ENCODE measurements at places on chromosomes 11 and 22.
A peak's percentile ranks its signal among the peaks of the same experiment; 100 is the strongest.

DNA sequence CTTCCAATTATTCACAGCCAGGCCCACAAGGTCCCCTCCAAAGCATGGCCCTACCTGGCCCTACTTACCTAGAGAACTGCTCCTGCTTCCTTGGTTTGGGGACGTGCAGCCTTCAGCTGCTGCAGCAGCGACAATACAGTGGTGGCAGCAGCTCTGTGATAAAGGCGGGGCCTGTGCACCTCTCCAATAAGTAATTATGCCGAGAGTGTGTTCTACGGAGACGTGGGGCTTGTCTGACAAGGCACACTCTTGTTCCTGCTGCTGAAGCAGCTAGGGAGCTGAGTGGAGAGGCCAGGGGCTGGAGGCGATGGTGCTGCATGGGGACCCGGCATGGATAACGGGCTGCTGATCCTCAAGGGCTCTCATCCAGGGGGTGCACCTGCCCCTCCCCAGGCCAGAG is 98.0 kb upstream of the THY1 start:
- DNase-seq: no peak

DNA sequence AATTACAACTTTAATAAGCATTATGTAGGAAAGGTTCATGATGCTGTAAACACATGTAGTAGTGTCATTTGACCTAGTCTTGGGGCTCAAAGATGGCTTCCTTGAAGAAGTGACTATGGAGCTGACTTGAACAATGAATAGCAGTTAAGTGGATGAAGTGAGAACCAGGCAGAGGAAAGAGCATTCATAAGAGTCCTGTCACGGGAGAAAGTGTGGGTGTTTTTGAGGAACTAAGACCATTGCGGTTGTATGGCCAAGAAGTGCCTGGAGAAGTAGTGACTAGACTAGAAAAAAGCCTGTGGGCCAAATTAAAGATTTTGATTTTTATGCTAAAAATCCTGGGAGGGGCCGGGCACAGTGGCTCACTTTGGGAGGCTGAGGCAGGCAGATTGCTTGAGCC is 7.2 kb upstream of the IL18BP start:
- no peak for DNase-seq

DNA sequence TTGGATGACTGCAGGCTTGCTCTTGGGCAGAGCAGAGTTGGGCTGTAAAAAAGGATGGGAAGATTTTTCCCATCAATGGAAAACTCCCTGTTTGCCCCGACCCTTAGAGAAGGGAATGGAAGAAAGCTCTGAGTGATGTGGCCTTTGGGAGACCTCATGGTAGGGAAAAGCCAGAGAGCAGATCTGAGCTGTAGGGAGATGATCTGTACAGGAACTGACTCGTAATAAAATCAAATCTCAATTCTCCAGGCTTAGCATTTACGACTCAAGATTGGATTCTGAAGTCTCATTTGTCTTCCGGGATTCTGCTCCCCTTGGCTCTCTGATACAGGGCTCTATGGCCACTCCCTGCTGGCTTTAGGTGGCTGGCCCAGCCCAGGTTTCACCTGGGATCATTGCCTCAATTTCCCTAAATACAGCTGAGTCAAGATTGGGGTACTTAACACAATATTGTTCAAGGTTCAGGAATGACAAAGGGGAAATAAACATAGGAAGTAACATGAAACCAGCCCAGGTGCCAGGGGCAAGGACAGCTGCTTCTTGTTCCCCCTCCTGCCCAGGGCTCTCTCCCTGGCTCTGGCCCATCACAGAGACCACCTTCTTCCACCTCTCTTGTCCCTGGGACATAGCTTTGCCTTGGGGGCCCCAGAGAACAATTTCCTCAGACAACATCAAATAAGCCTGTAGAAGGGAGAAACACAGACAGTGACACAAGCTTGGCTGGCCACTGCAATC is 38.4 kb upstream of the THY1 start:
- no peak for DNase-seq

DNA sequence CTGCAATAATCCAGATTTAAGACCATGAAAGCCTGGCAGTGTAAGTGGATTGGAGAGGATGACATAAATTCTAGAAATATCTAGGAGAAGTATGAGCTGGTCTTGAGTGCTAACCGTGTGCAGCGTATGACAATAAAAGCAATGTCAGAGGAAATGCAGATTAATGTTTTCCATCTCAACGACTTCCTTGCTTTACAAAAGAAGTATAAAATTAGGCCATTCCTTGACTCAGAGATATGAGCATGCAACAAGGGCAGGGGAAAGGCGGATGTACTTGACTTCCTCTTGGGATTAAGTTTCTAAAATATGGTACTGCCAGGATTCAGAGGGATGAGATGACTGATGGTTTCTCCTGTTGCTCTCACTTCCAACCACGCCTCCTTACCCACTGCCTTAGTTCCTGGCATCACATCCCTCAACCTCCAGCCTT is 32.3 kb downstream of the ADAMTS15 start:
- no peak for DNase-seq

GRCh38 chr11:90747057-90747456 is 524.2 kb upstream of the CHORDC1 start:
- DNase-seq: no peak

GRCh38 chr11:35605706-35606105 is 12.6 kb upstream of the FJX1 start:
- no peak for DNase-seq

DNA sequence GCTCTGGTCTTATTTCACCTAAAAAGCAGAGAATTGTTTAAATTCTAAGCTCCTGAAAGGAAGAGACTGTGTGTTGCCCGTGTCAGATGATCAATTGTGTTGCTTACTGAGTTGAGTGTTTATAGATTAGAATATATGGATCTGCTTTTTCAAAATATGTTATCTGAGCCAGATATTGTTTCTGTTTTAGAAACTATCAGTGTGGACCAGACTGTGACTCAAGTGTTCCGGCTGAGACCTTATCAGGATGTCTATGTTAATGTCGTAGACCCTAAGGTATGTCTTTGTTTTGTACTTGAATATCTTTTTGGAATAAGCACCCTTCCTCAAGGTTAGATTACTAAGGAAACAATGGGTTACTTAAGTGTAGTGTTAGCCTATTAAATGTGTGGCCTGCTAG is 11.0 kb downstream of the DEPDC5 start:
- DNase-seq: no peak

DNA sequence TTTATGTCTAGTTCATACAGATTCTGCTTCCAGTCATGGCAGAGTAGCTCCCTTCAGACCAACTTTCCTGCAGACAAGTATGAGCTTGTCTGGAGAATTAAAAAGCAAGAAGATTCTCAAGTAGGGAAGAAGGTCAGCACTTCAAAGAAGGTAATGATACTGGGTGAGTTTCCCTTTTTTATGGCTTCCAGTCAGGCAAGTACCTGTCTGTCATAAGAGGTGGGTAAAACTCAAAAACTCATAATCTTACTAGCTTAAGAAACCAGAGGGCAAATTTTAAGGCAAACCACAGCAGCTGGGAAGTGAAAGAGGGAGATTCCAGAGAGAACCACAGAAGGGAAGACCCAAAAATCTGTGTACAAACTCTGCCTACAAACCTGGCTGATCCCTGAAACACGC is 54.2 kb downstream of the DENND5A start:
- peak; percentile 24 for DNase-seq

- no peak for DNase-seq
These were observed 44.9 kb upstream of the ETS1 start for GRCh38 chr11:128632141-128632791.

GRCh38 chr11:125071435-125071834 is 8.3 kb downstream of the SLC37A2 start:
- DNase-seq: no peak

DNA sequence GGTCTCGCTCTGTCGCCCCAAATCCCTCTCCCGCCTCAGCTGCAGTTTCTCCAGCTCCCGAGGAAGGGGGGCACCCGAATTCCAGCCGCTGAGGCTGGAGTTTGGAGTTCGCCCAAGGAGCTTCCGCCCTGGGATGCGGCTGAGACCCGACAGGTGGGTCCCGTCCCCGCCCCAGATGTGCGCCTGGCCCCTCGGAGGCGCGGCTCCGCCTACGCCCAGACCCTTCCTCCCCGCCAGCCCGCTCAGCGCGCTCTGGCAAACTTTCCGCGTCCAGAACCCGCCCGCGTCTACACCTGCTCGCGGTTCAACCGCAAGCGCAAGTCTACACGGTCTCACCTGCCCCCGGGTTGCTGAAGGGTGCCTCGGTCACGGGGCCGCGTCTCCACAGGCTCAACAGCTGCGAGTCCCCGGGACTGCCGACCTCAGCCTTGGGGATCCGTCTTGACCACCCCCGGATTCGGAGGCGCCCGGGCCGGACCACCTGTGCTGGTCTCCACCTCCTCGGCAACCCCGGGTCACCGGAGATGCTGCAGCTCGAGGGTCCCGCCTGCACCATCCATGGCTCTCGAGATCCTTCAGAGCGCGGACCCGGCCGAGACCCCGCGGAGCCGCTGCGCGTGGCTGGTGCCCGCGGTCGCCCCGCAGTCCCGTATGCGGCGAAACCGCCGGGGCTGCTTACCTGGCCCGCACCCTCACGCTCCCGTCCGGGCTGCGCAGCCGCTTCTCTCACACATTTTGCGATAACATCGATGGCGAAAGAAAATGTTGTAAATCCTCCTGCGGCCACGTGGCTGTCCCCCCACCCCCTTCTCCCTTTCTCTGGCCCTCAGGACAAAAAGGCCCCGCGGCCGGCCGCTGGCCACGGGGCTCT is 63.6 kb downstream of the NFAM1 start:
- DNase-seq: peak; percentile 13

DNA sequence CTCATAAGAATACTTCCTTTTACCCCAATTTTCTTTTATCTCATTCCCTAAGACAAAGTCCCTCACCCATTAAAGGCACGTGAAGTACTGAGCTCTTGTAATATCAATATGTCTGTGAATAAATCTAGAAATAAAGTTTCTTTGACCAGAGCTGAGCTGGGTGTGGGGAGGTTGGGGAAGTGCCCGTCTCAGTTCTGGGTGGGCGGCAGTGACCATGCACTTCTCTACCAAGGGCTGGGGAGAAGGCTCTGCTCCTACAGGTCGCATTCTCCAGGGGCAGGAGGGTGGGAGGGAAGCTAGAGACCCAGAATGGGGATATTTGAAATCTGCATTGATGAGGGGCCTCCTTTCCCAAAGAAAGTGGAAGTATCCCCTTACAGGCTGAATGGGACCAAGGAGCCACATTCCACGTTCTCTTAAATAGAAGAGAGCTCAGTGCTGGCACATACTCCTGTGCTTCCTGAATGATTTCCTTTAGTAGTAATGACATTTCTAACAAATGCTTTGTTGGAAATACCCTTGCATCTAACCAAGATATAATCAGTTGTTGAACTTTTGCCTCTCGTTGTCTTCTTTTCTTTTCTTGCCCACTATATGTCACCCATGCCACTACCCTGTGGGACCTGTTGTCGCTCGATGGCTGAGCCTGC is 16.1 kb downstream of the RBX1 start:
- no peak for DNase-seq

DNA sequence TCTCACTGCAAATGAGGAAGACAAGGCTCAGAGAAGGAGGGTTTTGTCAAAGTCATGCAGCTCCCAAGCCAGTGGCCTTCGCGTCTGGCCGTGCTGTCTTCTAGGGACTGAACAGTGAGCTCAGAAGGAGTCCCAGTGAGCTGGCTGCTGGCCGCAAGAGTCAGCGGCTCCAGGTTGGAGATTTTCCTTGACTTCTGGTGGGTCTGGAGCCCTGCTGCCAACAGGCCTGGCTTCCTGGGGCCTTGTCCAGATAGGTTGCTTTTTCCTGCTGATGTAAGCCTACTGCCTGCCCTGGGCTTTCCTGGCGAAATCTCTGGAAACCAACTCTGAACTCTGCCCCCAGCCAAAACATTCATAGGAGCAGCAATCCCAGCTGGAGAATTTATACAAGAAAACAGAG is 272.7 kb upstream of the CADM1 start:
- no peak for DNase-seq

- DNase-seq: no peak
These were observed 32.6 kb downstream of the PRDM11 start for GRCh38 chr11:45178890-45179671.

DNA sequence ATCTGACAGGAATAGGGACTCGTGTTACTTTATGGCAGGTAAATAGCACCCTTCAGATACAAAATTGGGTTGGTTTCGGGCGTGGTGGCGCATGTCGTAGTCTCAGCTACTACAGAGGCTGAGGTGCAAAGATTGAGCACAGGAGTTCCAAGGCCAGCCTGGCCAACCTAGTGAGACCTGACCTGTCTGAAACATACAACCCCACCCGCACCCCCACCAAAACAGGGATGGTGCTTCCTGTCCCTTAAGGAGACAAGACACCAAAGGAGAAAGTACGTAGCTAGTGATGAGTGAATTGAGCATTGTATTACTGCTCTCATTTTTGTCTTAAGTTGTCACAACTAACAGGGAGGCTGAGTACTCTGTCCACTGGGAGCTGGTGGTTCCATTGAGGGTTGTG is 14.1 kb downstream of the RBM4 start:
- DNase-seq: no peak

- no peak for DNase-seq
These were observed 31.7 kb downstream of the PGM2L1 start for GRCh38 chr11:74366576-74366975.

DNA sequence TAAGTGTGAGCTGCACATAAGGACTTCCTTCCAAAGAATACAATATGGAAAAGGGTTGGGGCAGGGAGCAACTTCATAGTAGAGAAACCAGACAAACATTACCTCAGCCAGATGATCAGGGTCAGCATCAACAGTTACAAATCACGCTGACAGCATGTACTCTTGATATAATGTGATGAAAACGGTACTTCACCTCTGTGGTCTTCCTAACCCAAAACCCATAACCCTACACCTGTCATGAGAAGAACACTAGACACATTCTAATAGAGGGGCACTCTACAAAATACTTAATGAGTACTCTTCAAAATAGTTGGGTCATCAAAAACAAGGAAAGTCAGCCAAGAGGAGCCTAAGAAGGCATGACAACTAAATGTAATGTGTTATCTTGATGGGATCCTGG is 43.9 kb downstream of the RRAS2 start:
- no peak for DNase-seq

All from T-helper 2 cell treated with Interferon-gamma antibody and Interleukin-4, amounts not matched to agents 5 μg/mL and 100 μg/mL, for 36 hours (primary cell).